ENCODE measurements at places on chromosomes 13 and 19.

- peak; percentile 72 for DNase-seq
These were observed 11.8 kb downstream of the ANO8 start for GRCh38 chr19:17322854-17323253.

DNA sequence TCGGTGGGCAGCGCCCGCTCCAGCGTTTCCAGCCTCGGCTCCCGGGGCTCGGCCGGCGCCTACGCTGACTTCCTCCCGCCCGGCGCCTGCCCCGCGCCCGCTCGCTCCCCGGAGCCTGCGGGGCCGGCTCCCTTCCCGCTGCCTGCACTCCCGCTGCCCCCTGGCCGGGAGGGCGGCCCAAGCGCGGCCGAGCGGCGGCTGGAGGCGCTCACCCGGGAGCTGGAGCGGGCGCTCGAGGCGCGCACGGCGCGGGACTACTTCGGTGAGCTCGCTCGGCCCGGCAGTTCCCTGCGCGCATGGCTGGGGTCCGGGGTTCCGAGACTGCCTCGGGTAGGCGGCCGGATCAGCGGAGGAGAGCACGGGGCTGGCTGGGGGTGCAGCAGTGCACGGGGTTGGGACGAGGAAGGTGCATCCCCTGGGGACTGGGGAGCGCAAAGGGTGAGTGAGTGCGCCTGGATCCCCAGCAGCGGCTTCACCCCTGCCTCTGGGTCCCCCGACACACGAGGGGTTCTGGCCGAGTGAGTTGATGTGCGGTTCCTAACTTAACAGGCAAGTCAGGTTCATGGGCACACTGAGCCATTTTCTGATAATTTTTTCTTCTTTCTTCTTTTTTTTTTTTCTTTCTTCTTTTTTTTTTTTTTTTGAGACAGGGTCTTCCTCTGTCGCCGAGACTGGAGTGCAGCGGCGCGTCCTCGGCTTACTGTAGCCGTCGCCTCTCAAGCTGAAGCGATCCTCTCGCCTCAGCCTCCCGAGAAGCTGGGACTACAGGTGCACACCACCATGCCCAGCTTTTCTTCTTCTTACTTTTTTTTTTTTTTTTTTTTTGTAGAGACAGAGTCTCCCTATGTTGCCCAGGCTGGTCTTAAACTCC is 1.1 kb downstream of the WTIP start:
- DNase-seq, result no peak

GRCh38 chr13:19927117-19927748 is 31.3 kb upstream of the ZMYM2 start:
- no peak for DNase-seq

DNA sequence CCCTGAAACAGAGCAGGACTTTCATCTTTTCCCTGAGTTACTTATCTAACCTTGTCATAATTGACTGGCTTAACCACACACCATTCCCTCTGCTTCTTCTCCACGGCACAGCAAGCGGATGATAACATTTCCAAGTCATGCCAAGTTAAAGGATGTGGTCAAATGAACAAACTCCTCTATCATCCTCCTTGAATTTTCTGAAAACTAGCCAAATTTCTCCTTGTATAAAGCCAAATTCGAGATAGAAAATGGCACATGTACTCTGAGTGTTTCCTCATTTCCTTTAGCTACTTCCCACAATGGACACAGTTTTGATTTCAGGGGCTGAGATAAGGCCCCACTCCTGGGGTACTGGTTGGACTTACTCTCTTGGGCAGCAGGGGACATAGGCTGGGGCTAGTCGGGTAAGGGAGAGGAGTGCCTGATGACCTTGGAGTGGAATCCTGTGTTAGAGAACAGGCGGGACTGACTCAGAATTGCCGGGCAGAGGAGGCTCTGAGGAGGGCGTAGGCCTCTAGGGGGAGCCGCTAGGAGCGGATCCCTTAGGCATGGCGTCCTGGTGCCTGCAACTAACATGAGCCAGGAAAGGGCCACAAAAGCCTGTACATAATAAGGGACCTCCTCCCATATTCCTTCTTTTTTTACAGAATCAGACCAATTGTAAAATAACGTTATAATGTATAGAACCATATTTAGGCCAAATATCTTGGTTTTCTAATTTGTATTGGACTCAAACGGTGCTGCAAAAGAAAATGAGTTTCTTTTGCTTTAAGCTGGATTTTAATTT is 20.3 kb upstream of the TMTC4 start:
- DNase-seq, result no peak

GRCh38 chr13:102591988-102592781 is 4.6 kb upstream of the TPP2 start:
- peak; percentile 45 for DNase-seq

DNA sequence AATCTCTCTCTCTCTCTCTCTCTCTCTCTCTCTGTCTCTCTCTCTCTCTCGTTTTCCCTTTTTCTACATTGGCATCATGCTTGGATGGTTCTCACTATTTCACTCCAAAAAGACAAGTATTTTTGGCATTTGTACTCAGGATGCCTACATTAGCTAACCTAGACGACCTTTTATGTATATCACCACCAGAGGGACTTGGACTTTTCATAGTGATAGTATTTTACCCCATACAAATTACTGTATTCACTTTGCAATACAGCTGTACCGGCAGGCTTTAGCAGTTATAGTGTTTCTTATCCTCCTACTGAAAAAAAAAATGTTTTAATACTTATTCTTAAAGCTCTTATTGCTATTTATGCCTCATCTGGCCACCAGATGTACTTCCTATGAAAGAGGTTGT is 687.2 kb upstream of the KLHL1 start:
- no peak for DNase-seq

DNA sequence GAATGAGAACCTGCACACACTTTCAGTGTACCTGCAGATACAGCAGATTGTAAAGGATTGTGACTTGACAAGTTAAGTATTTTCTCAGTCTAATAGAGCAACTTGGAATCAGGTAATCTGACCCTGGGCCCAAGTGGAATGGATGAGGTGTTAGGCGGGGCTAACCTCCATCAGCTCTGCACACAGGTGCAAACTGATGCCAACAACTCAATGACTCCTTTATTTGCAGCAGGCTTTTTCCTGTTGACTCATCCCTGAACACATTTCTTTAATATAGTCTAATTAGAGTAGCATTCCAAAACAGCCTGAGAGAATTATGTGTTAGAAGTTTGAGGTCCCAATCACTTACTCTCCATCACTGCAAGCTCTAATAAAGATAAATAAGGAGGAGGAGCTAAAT is 48.8 kb downstream of the TPT1 start:
- DNase-seq, result no peak

GRCh38 chr19:46546194-46546896 is 50.7 kb upstream of the PNMA8B start:
- DNase-seq, result peak; percentile 10

DNA sequence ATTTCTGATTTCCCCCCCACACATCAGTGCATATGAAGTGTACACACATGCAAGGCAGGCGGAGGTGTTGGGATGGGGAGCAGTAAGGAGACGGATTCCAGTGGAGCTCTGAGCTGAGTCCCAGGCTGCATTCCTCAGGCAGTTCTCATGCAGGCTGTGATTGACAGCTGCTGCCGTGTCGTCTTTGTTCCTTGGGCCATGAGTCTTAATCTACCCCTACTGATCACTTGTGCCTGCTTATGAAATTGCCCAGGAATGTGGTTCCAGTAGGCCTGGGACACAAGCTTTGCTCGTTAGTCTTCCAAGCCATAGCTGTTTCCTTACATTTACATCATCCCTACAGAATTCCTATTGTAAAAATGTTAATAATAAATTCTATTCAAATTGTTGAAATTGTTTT is 1241.9 kb downstream of the UQCRFS1 start:
- DNase-seq, result no peak

- no peak for DNase-seq
These were observed 97.6 kb upstream of the SIAH3 start for GRCh38 chr13:45949161-45949560.

DNA sequence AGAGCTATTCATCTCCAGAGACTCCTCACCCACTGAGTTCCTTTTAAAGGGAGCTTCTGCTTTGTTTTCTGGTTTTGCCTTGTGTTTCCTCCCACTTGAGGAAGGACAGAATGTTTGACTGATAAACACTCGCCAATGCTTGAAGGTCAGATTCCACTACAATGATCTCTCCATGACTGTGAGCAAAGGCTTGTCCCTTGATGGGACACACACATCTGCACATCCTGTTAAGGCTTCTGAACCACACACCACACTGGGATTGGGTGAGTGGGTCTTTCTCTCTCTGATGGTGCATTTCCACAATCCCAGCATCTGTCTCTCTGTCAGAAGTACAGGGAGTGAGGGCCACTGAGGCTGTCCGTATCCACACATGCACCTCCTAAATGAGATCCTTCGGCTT is 245.3 kb downstream of the IRS2 start:
- no peak for DNase-seq

DNA sequence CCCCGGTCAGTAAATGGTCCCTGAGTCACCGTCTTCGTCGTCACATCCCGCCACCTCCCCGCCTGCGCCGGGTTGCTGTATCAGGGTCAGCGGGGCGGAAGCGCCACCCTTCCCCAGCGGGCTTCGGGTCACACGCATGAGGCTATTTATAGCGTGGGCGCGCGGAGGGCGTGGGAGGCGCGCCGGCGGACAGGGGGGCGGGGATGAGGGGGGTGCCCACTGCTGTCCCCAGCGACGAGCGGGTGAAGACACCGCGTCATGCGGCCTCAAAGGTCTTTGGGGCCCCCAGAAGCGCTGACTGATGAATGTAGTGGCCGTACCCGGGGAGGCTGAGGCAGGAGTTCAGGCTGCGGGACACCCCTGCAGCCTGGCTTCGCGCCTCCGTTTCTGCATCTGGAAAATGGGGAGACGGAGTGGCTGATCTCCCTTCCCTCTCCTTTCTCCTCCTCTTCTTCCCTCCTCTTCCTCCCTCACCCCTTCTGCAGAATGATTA is 7.9 kb downstream of the UNC13A start:
- DNase-seq, result peak; percentile 48

- DNase-seq, result no peak
These were observed 37.7 kb upstream of the MCF2L start for GRCh38 chr13:112931028-112931934.

GRCh38 chr19:19670070-19670551 is 1.5 kb downstream of the ZNF101 start:
- no peak for DNase-seq

DNA sequence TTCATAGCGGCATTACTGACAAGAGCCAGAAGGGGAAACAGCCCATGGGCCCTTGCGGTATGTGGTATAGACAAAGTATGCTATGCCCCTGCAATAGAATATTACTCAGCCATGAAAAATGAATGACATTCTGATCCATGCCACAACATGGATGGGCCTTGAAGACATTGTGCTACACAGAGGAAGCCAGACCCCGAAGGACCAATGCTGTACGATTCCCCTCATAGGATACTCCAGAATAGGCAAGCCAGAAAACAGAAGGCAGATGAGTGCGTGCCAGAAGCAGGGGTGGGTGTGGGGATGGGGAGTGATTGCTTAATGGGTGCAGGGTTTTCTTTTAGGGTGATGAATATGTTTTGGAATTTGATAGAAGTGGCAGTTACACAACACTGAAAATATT is 342.0 kb downstream of the TEX29 start:
- no peak for DNase-seq

GRCh38 chr13:109105899-109106298 is 476.5 kb downstream of the MYO16 start:
- DNase-seq, result no peak

GRCh38 chr13:96112936-96113335 is 23.0 kb downstream of the HS6ST3 start:
- DNase-seq, result no peak

DNA sequence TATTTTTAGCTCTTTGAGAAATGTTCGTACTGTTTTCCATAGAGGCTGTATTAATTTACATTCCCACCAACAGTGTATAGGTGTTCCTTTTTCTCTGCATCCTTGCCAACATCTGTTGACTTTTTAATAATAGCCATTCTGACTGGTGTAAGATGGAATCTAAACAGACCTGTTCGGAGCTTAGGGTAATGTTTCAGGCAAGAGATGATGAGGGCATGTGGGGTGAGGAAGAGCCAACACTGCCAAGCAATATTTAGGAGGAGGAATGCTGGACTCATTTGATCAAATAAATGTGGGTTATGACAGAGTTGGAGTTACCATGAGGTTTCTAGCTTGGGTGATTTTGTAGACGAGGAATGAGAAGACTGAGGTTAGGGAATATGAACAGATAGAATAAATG is 382.9 kb downstream of the KLF12 start:
- DNase-seq, result no peak

DNA sequence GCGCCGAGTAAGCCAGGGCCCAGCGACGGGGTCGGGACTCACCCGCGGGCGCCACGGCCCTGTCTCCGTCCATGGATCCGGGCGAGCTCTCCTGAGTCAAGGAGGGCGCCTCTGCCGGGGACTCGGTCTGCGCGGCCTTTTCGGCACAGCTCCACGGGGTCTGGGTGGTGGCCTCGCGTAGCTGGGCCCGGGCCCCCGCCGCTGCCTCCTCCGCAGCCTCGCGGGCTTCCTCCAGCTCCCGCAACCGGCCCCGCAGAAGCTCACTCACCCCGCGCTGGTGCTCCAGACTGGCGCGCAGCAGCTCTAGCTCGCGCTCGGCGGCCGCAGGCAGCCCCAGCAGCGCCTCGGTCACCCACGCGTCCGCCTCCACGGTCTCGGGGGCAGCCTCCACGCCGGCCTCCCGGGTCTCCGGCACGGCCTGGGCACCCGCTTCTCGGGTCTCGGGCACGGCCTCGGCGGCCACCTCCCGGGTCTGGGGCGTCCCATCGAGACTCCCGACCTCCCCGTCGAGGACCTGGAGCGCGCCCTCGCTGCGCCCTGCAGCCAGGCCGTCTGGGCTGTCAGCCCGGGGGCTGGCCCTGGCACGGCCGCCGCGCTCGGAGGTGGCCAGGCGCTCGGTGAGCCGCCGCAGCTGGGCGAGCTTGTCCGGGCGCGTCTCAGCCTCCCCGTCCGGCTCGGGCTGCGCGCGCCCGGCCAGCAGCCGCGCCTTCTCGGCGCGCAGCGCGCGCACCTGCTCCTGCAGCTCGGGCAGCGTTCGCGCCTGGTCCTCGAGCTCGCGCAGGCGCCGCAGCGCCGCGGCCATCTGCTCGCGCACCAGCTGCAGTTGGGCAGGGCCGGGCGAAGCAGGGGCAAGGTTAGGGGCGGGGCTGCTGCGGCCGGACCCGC is 8.4 kb downstream of the KANK3 start:
- DNase-seq, result no peak

GRCh38 chr13:52395704-52396103 is 10.3 kb downstream of the THSD1 start:
- no peak for DNase-seq

DNA sequence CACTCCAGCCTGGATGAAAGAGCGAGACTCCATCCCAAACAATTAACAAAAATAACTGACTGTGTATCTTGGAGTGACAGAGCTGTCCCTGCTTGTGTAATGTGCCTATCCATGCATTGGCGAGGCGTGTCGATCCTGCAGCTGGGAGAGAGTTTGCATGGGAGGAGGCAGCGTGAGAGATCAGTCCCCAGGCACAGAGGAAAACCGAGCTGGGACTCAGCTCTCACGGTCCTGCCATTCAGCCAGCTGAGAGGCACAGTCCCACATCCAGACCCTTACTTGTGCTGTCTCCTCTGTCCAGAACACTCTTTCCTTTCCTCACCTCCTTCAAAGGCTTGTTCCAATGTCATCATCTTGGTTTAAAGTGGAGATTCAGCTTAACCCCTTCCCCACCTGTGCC is 11.9 kb upstream of the SULT2B1 start:
- DNase-seq, result no peak

- DNase-seq, result no peak
These were observed 104.1 kb upstream of the ZNF507 start for GRCh38 chr19:32241306-32241705.

- DNase-seq, result no peak
These were observed 1210.1 kb upstream of the SPRY2 start for GRCh38 chr13:81551036-81551435.
